ENCODE measurements at places on chromosomes 13 and 19. TPM values are rescaled to one million over a fixed set of nuclear protein-coding genes. Genes with fewer than 3 reads are reported as not detected.
A peak's percentile ranks its signal among the peaks of the same experiment; 100 is the strongest.

SCEL gene
- total RNA-seq, result 1.9 TPM

GRCh38 chr13:69921156-69921555 lies 186.5 kb upstream of the ATXN8OS start:
- no peak for DNase-seq

CYP4F2 gene
- total RNA-seq, result 8.6 TPM

DNA sequence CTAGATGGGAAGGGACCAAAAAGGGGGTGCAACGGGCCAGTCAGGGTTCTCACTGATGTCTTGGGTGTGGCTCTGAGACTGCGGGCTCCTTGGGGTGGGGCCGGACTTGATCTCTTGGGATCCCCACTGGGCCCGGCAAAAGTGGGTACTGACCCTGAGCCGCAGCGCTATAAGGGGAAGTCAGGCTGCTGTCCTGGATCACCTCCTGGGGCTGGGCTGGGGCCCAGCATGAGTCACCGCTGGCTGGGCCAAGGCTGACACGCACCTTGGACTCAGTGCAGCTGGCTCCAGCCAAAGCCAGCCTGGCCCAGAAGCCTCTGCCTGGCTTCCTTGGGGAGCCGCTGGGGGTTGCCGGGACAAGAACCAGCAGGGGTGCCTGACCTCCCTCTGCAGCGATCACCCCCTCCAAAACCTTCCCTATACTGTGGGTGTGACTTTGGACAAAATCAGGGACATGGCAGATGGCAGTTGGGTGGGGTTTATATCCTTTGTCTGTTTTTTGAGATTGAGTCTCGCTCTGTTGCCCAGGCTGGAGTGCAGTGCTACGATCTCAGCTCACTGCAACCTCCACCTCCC lies 617 bp upstream of the IQCN start:
- DNase-seq, result peak; percentile 87

Measured in mucosa of descending colon (tissue), 3 donors.